Vagina (tissue), 2 donors: ENCODE measurements at places on chromosomes 5 and 9. TPM values are rescaled to one million over a fixed set of nuclear protein-coding genes. Genes with fewer than 3 reads are reported as not detected.

The SPINK7 gene
- 65.3 TPM for total RNA-seq

The PCSK1 gene
- total RNA-seq, result 1.7 TPM

GRCh38 chr9:137484551-137485315 lies 25.6 kb upstream of the NSMF start:
- no peak for DNase-seq

- DNase-seq, result no peak
Measured at GRCh38 chr9:8616414-8616813, 816.8 kb upstream of the DMAC1 start.

GRCh38 chr9:89153232-89154017 lies 25.2 kb downstream of the SHC3 start:
- no peak for DNase-seq

- DNase-seq, result no peak
Measured at GRCh38 chr9:32986971-32987370, 14.5 kb downstream of the APTX start.

- no peak for DNase-seq
Measured at GRCh38 chr9:90325913-90326653, 316.5 kb downstream of the DIRAS2 start.

GRCh38 chr5:177443144-177443983 lies 3.2 kb upstream of the PRR7 start:
- DNase-seq, result no peak

- no peak for DNase-seq
Measured at GRCh38 chr5:80516826-80517225, 28.9 kb downstream of the FAM151B start.

GRCh38 chr5:134001938-134002731 lies 2.6 kb downstream of the VDAC1 start:
- no peak for DNase-seq

DNA sequence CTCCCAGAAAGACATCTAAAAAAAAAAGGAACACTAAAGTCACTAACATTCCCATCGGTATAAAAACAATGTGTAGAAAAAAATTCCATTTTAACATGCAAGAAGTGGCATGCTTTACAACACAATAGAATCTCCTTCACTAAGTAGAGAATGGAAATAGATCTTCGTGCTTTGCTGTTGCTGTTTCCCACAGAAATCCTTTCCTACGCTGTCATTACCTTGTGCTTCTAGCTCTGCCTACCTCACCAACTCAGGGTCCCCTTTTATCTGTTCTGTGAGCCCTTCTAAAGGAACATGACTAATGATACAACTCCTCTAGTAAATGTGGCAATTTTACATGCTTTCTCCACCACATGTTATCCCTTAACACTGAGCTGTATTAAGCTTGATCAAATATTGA lies 202.9 kb downstream of the MCTP1 start:
- no peak for DNase-seq
